ENCODE measurements at places on chromosomes 1 and 21. TPM values are rescaled to one million over a fixed set of nuclear protein-coding genes. Genes with fewer than 3 reads are reported as not detected.

- DNase-seq = no peak
Observed at GRCh38 chr1:214303141-214303930, 22.4 kb downstream of the SMYD2 start.

DNA sequence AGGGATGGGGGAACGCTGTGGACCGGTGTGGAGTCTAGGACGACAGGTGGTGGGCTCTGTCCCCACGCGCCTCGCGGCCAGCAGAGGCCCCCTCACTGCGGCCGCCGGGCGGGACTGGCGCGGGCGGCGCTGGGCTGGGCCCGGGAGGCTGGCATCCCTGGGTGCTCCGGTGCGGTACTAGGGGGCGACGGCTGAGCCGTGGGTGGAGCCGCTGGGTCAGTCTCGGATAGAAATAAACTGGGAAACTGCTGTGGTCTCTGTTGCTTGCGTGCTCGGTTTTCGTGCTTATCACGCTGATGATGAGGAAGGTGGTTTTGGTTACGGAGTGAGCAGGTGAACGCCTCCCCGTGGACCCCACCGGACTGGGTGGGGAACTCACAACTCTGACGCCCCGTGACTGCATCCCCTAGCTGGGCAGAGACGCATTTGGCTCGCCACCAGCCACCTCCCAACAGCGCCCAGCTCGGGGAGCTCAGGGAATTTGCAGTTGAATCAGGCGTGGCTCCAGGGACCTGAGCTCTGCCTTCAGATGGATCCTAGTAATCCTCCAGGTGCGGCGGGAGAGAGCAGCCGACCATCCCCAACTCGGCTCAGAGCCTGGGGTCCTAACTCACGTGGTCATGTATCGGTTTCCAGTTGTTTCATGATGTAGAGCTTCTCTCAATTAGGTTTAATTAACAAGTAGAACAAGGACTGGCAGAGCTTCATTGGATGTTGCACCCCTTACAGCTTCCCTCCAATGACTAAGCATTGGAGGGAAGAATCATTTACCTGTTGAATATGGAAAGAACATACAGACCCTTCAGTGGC, 32.1 kb downstream of the HSD17B7 start:
- DNase-seq = peak; percentile 17

Gene OR2L13
- total RNA-seq = not detected

GRCh38 chr1:201983380-201983805, 945 bp downstream of the RNPEP start:
- DNase-seq = no peak

GRCh38 chr1:88998716-88999115, 6.3 kb upstream of the KYAT3 start:
- DNase-seq = no peak

All from activated CD4-positive, alpha-beta memory T cell treated with anti-CD3 and anti-CD28 coated beads, Interleukin-2, amount 10 ng/mL, durations not matched to agents 7 days and 5 days (primary cell).